ENCODE measurements at places on chromosomes 6 and 20.

- no peak for DNase-seq
These were observed 15.6 kb downstream of the FAM83D start for GRCh38 chr20:38941726-38942389.

DNA sequence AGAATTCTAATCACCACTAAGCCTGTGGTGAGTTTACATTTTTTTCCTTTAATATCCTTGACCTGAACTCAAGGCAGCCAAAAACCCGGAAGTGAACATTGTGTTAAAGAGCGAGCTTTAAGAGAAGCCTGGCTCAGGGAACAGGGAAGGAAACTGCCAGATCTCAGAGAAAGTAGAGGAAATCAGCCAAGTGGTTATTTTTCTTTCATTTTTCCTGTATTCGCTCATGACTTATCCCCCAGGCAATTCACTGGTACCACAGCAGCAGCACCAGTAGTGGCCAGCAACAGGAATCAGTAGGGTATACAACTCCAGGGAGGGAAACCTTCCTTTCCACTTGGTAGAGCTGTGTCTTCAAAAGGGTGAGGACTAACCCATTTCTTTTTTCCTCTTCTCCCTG lies 89.6 kb upstream of the HMGCLL1 start:
- DNase-seq, result no peak

DNA sequence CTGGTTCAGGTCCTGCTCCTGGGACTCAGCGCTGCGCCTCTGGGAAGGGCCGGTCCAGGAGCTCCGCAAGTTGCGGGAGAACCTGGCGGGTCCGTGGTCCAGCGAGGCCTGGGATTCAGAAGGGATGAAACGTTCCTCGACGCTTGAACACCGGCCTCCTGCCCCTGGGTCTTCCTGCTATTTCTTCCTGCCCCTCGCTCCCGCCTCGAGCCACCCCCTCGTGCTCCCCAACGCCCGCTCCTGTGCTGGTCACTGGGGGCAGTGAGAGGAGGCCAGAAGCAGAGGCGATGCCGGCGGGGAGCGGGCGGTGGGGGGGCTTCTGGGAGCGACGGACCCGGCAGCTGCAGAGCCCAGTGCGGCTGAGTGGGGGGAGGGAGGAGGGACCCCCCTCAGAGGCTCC lies 20.8 kb upstream of the KIF25 start:
- DNase-seq, result no peak

GRCh38 chr20:59017493-59018231 lies 1.6 kb upstream of the TUBB1 start:
- DNase-seq, result no peak

All from stimulated activated CD8-positive, alpha-beta memory T cell treated with anti-CD3 and anti-CD28 coated beads, Interleukin-4, amount 100 ng/mL, for 24 hours (primary cell).